ENCODE measurements at places on chromosomes 2 and 18. TPM values are rescaled to one million over a fixed set of nuclear protein-coding genes. Genes with fewer than 3 reads are reported as not detected.

ADAM23 gene
- 7.1 TPM for polyA plus RNA-seq

SLC9A4 gene
- 13.2 TPM for polyA plus RNA-seq

GRCh38 chr2:15372019-15372418 lies 189.1 kb downstream of the NBAS start:
- DNase-seq: no peak

- no peak for DNase-seq
Measured at GRCh38 chr18:31230495-31230894, 67.8 kb upstream of the DSC1 start.

GRCh38 chr2:106165029-106165428 lies 29.1 kb downstream of the UXS1 start:
- no peak for DNase-seq

DNA sequence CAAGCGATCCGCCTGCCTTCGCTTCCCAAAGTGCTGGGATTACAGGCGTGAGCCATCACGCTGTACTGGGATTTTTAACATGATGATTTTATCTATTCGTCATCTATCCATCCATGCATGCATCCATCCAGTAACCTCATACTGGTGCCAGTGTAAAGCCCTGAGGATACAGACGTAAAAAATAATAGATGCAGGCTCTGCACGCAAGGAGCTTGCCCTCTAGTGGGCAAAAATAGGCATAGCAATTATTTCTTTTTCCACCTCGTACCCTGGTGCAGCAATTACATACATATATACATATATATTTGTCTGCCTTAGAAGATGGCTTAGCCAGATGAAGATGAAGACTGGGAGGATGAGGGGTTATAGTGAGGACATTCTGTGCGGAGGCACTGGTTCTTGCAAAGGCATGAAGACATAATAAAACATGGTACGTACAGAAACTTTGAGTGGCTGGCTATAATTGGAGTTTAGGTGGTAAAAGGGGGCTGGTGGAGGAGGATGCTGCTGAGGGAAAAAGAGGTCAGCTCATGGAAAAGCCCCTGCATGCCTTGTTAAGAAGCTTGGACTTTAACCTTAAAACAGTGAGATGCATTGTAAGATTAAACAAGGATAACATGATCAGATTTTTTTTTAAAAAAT lies 19.6 kb upstream of the RPIA start:
- peak; percentile 19 for DNase-seq

GRCh38 chr2:240915526-240916341 lies 9.6 kb downstream of the CROCC2 start:
- DNase-seq: no peak

Measured in renal pelvis (tissue), 12 donors.